Right lobe of liver (tissue), 6 donors: ENCODE measurements at places on chromosomes 11 and 22. TPM values are rescaled to one million over a fixed set of nuclear protein-coding genes. Genes with fewer than 3 reads are reported as not detected.

DNA sequence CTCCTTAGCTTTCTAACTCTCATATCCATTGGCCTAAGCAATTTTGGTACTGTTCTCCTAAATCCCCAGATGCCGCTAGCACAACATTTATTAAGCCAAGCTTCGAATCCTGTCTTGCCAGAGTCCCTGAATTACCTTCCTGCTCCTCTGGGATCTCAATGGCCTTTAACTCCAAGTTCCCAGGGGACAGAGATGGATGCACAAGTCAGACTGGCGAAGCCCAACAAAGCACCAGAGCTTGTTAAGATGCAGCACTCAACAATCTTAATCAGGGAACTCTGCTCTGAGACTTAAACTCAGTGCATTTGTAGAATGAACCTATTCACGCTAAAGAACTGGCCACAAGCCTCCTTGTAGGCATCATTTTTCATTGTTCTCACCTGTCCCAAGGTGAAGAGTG, 9.4 kb downstream of the GALNT18 start:
- no peak for DNase-seq

GRCh38 chr11:18310800-18311340, 11.1 kb downstream of the HPS5 start:
- peak; percentile 62 for DNase-seq

GRCh38 chr11:67416416-67417335, 1.2 kb downstream of the CARNS1 start:
- DNase-seq, result no peak

DNA sequence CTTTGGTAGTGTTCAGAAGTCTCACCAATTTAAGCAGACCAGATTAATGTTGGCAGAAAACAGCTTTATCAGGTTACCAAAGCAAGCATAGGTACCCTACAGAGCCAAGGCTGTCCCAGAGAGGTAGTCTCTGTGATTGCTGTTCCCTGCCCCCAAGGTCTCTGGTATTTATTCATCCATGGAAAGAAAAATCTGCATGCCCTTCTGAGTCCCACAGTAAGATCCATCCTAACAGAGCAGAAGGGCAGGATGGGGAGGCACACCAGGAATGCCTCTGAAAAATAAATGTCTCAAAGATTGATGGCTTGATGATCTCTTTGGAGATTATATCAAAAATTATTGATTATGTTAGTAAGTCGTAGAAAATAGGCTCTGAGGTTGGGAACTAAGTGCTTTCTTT, 122.8 kb downstream of the FAT3 start:
- DNase-seq, result no peak

OLFML1 gene
- total RNA-seq, result 5.5 TPM
